ENCODE measurements at places on chromosomes 2 and 18.

- DNase-seq: no peak
Measured at GRCh38 chr2:99975386-99975785, 167.0 kb downstream of the AFF3 start.

DNA sequence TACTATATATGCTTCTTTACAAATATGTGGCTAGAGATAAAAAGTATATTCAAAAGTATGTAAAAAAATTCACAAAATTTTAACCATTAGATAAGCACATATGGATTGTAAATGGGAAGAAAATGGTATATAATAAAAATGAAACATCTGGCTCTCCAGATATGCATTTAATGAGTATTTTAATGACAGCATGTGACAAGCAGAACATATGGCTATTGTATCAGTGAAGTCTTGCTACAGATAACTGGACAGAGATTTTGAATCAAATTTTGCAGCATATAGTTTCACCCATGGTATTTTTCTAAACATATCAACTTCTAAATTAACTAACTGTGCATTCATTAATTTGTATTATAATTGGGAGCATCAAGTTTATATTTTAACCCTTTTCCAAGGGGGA lies 5.0 kb upstream of the ABCA12 start:
- DNase-seq: no peak

DNA sequence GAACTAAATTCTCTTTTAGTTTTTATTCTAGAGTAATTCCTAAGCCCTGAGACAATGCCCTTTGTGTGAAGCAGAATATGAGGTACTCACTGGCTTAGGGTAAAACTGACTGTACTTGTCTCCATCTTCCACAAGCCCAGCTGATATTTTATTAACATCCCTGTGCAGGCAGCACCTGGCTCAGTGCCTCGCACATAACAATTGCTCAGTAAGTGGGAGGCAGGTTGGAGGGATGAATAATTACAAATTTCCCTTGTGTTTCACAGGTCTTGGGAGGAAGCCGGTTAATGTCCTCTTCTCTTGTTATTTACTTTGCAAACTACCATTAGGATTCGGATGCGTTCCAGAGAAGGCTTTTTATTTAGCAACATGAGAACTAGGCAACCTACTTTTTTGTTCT lies 249.8 kb upstream of the FSHR start:
- no peak for DNase-seq

GRCh38 chr2:42862669-42863185 lies 70.3 kb upstream of the HAAO start:
- DNase-seq: no peak

DNA sequence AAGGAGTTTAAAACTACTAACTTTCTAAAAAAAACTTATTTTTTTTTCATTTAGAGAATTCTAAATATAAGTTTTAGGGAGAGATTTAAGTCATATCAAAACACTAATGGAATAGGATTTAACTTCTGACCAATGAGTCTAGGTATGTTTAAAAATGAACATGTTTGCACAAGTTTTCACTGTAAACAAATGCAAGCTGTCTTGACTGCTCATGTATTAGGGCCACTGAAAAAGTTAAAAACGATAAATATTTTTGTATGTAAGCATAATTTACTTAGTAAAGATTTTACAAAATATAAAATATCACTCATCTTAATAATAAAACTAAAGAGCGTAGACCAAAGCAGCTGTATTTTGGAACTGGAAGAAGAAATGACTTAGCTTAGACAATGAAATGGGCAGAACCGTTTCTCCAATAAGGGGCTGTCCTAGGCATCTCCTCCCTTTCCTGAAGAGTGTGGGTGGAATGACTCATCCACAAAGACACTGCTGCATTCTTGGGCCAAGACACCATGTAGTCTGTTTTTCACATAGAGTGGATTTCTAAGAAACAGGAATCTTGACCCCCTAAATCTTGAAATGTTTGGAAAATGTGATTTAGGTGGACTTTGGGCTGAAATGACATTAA lies 118.8 kb downstream of the MEP1B start:
- DNase-seq: no peak

DNA sequence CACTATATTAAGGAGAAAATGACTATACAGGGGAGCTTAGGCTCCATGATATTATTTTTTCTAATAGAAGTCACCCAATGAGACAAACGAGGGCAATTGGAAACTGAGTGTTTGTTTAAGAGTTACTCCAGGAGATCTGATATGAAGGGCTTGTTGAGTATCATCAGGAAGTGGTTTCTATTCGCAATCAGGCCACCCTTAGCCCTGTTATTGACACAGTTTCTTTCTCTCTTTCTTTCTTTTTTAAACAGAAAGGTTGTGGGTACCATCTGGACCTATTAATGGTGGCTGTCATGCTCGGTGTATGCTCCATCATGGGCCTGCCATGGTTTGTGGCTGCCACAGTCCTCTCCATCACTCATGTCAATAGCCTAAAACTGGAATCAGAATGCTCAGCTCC lies 117.3 kb downstream of the DPP4 start:
- no peak for DNase-seq

DNA sequence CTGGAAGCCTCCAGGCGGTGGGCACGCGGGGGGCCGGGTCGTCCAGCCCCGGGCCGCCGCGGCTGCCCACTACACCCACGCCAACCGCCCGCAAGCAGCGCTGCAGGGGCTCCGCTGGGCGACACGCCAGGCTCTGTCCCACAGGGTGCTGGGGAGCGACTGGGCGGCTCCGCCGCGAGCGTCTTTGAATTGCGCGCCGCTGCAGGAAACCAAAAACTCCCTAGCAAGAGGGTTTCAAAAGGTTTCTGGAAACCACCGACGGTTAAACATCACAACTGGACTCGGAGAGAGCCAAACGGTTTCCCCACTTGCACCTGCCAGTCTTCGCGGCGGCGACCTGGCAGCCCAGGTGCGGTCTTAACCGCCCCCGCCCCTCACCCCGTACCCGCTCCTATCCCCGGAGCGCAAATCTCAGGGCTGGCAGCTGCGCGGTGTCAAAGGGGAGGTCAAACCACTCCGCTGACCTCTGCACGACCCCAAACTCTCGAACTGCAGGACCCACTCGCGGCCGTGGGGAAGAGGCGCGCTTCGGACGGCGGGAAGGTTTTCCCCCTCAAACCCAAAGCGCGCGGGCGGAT lies 1.0 kb downstream of the CXCR4 start:
- DNase-seq: no peak

DNA sequence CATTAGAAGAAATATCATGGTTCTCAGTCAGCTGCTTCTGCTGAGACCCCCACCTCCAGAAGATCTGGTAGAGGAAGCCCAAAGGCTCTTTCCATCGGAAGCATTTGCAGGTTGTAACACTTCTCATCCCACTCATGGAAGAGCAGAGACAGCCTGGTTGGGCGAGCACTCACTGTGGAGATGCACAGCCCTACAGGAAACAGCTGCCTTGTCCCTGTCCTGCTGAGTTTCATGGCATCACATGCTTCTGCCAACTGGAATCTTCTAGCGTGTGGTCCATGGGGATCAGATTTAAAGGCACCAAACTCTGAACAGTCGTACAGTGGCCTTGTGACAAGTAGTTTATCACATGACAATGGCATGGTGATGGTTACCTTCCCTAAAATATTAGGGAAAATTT lies 36.3 kb upstream of the ACKR3 start:
- no peak for DNase-seq

DNA sequence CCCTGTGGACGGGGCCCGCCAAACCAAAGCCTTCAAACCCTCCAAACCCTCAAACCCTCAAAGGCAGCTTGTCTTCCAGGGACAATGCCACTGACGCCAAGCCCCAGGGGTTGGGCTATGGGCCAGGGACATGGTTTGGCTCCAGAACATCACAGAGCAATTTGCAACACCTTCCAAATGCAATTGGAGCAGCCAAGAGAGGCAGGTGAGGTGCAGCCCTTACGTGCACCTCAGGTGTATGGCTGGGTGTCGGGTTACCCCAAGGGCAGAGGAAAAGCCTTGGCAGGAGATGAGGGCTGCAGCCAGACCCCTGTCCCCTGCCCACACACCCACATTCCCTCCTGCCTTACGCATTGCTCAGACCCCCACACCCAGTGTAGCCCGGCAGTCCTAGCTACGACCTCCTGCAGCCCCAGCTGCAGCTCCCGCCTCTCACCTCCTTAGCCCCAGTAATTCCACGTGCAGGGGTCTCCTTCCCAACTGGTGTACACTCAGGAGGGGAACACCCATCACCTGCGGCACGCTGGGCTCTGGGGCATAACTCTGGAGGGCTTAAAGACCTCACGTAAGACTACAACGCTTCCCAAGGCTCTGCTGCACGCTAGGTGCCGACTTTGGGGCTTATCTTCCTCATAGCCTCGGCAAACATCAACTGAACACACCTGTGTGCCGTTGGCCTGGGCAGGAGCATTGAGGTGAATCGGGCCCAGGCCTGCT lies 88.7 kb downstream of the TFCP2L1 start:
- DNase-seq: no peak

- DNase-seq: no peak
Measured at GRCh38 chr2:36433311-36434217, 78.0 kb downstream of the CRIM1 start.

- no peak for DNase-seq
Measured at GRCh38 chr2:69620870-69621269, 22.7 kb downstream of the AAK1 start.

DNA sequence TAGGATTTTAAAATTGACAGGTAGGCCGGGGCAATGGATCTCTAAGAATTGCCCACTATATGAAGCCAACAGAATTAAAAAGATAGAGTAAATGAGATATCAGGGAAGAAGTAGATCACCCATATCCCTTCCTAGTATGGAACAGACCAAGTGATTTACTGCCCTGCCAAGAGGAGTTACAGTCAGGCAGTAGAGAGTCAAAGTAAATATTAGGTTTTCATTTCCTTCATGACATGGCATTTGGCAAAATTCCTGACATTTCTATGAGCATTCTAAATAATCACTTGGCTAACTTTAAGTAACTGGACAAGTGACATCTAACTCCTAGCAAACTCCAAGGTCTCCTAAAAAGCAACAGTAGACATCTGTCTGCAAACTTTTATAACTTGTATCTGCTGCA lies 33.5 kb downstream of the GALNT5 start:
- DNase-seq: no peak

GRCh38 chr2:126946318-126947102 lies 47.8 kb downstream of the TEX51 start:
- no peak for DNase-seq

DNA sequence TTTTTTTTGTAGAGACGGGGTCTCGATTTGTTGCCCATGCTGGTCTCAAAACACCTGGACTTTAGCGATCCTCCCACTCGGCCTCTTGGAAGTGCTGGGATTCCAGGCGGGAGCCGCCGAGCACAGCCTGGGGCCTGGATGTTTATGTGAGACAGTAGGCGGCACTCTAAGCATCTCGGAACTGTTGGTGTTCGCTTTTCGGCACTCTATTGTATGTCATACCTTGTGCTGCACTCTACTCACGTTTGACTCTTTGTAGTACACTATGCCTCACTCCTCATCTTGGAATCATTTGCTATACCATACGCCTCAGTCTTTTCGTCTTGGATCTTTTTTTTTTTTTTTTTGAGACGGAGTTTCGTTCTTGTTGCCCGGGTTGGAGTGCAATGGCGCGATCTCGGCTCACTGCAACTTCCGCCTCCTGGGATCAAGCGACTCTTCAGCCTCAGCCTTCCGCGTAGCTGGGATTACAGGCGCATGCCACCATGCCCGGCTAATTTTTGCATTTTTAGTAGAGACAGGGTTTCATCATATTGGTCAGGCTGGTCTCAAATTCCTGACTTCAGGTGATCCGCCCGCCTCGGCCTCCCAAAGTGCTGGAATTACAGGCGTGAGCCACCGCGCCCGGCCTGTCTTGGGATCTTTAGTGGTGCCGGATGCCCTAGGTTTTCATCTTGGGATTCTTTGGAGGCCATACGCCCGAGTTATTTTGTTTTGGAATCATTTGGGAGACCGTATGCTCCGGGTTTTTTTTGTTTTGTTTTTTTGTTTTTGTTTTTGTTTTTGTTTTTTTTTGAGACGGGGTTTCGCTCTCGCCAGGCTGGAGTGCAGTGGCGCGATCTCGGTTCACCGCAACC lies 24.2 kb upstream of the ZDBF2 start:
- DNase-seq: no peak

DNA sequence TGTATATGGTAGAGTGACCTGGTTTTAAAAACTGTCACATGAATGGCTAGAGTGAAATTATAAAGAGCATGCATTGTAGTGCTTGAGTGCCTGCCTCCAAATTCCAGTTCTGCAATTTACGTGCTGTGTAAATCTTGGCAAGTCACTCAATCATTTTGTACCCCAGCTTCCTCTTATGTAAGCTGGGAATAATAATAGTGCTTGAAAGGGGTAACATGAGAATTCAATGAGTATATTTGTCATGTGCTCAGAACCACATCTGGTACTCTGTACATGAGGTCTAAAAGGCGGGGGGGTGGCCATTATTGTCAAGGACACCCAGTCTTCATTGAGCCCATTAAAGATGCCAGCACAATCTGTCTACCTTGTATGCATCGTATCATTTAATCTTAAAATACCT lies 214.8 kb downstream of the MC4R start:
- DNase-seq: no peak

GRCh38 chr2:168188002-168188401 lies 59.4 kb downstream of the STK39 start:
- no peak for DNase-seq

DNA sequence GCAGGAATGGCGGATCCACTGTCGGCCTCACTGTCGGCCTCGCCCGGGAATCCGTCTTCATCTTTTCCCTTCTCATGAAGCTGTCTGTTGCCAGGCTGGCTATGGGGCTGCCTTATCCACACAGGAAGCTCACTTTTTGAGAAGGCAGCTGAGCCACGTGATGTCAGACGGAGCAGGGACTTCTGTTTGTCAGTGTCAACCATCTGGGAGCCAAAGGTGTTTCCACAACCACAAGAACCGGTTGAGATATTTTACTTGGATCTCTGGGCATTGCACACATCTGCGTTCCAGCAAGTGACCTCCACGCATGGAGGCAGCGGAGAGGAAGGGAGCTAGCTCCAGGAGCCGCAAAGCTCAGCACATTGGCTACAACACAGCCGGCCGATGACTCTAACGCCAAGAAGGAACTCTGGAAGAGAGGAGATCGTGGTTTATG lies 27.4 kb upstream of the TAF1B start:
- DNase-seq: no peak

GRCh38 chr18:74905247-74905646 lies 303.7 kb downstream of the PTGR3 start:
- no peak for DNase-seq

DNA sequence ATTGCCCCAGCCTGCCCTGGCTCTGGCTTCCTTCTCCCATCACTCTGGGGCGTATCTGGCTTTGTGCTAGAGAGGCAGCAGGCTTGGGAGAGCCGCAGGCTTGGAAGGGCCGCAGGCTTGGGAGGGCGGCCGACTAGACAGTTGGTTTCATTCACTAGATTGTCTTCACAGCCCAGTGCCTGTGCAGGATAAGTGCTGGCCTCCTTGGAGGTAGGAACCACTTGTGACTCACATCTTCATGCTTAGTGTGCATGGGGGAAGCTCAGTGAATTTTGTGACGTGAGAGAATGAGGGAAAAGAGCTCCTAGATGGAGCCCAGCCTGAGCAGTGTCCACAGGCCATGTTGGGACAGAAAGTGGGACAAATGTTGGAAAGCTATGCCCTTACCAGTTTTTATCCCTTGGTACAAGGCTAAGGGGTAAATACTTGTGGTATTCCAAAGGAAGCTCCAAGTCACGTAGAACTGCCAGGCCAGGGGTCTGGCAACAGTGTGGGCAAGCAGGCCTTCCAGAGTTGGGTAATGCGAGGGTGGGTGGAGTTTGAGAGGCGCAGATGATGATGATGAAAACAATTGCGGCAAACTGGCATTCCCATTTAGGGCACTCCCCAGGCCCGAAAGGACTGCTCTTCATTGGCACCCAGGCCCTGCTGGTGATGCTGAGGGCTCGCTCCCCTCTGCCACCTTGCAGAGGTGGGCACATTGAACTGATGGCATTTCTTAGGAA lies 100.1 kb downstream of the DDX1 start:
- DNase-seq: no peak

All from esophagus squamous epithelium (tissue), 5 donors.